ENCODE measurements at places on chromosomes 11 and 22. TPM values are rescaled to one million over a fixed set of nuclear protein-coding genes. Genes with fewer than 3 reads are reported as not detected.

DNA sequence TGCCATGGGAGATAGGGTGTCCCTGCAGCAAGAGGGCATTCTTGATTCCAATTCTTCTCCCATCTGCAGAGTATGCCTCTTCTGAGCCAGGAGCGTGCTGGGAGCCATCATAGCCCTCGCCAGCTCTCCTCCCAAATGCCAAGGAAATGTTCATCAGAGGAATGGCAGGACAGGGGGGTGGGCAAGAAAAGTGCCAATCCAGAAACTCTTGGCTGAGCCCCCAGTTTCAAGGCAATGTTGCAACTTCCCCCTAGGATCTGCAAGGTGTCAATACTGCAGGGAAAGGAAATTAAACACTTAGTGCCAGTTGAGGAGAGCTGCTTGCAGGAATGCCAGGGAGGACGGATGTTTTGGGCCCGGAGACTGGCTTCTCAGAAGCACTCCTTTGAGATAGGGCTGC, 94.8 kb upstream of the PRDM11 start:
- H3K27ac ChIP-seq = no peak overlapping the region
- no peaks in the 10 kb centered on the region for H3K27me3 ChIP-seq
- DNase-seq = no peak
- H3K4me1 ChIP-seq = no peaks in the 10 kb centered on the region
- no peaks in the 10 kb centered on the region for H3K36me3 ChIP-seq
- H3K4me3 ChIP-seq = no peak overlapping the region

DNA sequence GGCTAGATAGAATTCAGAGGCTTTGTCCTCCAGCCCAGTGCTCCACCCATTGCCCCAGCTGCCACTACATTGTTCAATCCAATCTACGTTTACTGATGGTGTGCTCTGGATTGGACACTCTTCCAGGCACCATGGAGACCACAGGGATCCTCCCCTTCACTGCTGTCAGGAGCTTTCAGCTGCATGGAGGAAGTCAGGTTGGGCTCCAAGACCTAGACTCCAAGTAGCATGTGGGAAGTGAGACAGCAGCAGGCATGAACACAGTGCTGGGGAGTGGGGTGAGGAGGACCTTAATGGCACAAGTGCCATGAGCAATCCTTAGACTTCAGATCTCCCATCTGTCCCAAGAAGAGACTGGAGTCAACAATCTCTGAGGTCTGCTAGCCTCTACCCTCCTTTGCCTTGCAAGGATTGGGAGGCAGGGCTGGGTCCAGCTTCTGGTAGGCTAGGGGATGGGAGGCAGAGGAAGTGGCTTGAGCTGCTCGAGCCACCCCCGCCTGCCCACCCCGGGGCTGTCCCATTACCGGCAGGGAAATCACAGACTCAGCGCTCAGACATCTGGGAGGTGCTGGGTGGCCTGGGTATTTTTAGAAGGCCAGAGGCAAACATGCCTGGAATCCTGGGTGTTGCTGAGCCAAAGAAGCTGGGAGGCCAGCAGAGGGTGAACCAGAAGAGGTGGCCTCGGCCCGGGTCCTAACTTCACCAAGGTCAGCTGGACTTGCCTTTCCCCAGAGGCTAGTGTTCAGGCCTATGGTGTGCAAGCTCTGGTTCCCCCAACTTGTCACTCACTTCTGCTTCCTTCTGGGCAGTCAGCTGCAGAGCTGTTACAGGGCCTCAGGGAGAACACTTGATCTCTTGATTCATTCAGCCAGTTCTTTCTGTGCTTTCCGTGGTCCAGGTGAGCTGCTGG, 15.2 kb upstream of the FCHSD2 start:
- no peaks in the 10 kb centered on the region for H3K36me3 ChIP-seq
- no peaks in the 10 kb centered on the region for H3K4me1 ChIP-seq

DNA sequence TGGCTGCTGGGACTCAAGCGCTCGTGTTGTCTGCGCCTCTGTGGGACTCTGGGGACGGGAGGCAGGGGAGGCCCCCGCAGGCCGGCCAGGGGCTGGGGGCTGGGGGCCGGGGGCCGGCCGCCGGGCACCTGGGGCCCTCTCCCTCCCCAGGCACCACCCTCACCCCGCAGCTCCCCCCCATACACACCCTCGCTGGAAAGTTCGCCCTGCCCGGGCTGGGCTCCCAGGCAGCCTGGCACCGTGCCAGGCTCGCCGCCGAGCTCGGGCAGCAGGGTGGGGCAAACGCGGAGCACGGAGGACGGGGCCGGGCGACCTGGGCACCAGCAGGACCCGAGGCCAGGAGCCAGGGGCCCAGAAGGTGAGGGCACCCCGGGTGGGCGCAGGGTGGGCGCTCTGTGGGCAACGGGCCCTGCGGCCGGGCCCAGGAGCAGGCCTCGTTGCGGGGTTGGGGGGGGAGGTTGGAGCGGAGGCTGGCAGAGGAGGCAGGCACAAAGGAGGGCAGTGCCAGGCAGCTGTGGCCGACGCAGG, 76.7 kb upstream of the WNT7B start:
- H3K4me3 ChIP-seq = peak overlapping the region; percentile 48
- H3K27ac ChIP-seq = peak overlapping the region; percentile 89
- H3K4me1 ChIP-seq = peaks cover 52% of the 10 kb centered on the region
- no peak for DNase-seq
- no peaks in the 10 kb centered on the region for H3K27me3 ChIP-seq

- H3K36me3 ChIP-seq = no peaks in the 10 kb centered on the region
- H3K27me3 ChIP-seq = no peaks in the 10 kb centered on the region
- no peak overlapping the region for H3K4me3 ChIP-seq
Measured at GRCh38 chr11:10407055-10407454, 48.0 kb upstream of the AMPD3 start.

GRCh38 chr11:77046060-77046501, 11.9 kb downstream of the B3GNT6 start:
- H3K4me1 ChIP-seq = peaks cover 7% of the 10 kb centered on the region
- no peaks in the 10 kb centered on the region for H3K36me3 ChIP-seq
- no peak for DNase-seq
- no peak overlapping the region for H3K27ac ChIP-seq
- peak overlapping the region; percentile 8 for H3K4me3 ChIP-seq

- no peaks in the 10 kb centered on the region for H3K36me3 ChIP-seq
- no peaks in the 10 kb centered on the region for H3K4me1 ChIP-seq
- no peak overlapping the region for H3K4me3 ChIP-seq
- H3K27me3 ChIP-seq = no peaks in the 10 kb centered on the region
Measured at GRCh38 chr11:77175869-77176539, 48.0 kb downstream of the MYO7A start.

- no peaks in the 10 kb centered on the region for H3K4me1 ChIP-seq
- no peak overlapping the region for H3K4me3 ChIP-seq
- H3K27me3 ChIP-seq = no peaks in the 10 kb centered on the region
- H3K36me3 ChIP-seq = no peaks in the 10 kb centered on the region
- H3K27ac ChIP-seq = no peak overlapping the region
Measured at GRCh38 chr22:25127318-25127717, 72.3 kb upstream of the CRYBB3 start.

DNA sequence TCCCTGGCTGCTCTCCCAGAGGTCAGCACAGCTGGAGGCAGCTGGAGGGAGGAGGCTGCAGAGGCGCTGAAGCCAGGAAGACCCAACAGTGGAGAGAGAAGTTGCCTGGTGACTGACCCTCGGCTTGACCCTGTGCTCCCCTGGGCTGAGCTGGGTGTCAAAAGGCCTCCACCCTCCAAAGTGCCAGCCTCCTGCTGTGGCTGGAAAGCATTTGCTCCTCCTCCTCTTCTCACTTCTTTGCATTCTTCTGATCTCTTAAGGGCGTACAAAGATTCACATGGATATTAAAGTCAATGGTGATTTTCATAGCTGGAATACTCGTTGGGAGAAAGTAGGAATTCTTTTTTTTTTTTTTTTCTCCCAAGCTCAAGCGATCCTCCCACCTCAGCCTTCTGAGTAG, 91.7 kb downstream of the MED15 start:
- no peaks in the 10 kb centered on the region for H3K27me3 ChIP-seq
- no peak for DNase-seq
- no peaks in the 10 kb centered on the region for H3K36me3 ChIP-seq
- no peak overlapping the region for H3K27ac ChIP-seq
- H3K4me1 ChIP-seq = no peaks in the 10 kb centered on the region

DNA sequence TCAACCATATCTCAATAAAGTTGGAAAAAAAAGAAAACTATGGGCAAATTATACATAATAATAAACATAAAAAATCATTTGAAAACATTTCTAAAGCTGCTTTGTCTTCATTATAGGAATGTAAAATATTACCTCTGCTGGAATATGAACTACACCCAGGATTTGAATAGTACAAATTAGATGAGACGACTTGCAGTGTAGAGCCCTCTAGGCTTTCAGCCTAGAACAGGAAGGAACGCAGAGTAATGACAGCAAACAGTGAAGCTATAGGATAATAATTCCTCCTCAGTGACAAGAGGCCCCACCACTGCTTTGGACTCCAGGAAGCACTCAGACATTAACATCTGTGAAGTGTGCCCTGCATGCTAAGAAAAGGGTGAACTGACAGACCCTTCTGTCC, 7.7 kb downstream of the OR2AG1 start:
- no peaks in the 10 kb centered on the region for H3K4me1 ChIP-seq
- H3K36me3 ChIP-seq = no peaks in the 10 kb centered on the region
- no peak overlapping the region for H3K27ac ChIP-seq
- DNase-seq = no peak

DNA sequence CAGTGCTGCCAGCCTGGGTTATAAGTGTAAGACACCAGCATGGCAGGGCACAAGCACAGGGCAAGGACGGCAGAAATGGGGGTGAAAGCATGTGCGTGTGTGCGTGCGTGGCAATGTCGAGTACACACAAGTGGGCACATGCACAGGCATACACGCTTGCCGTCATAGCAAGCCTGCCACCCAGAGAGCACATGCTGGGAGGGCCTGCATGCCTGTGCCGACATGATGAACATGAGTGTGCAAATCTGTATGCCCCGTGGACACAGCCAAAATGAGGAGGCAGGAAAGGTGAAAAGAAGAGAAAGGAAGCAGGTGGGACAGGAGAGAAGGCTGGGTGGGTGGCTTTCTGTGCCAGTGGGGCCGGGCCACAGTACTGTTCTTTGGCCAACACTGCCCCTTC, 62.9 kb downstream of the NECTIN1 start:
- H3K36me3 ChIP-seq = no peaks in the 10 kb centered on the region
- no peak overlapping the region for H3K4me3 ChIP-seq
- no peaks in the 10 kb centered on the region for H3K27me3 ChIP-seq
- DNase-seq = no peak

DNA sequence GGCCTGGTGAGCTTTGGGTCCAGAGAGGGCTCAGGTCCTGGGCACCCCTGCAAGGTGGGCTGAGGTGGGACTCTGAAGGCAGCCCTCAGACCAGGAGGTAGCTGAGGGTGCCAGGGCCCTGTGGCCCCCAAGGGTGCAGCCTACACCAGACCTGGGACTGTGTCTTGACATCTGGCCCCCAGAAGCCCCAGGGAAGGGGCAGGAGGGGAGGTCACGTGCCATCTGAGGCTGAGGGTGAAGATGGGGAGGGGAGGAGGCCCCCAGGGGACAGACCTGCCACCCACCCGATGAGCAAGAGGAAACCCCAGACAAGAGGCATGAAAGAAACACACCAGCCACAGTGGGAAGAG, 520.2 kb downstream of the BRD1 start:
- H3K27me3 ChIP-seq = no peaks in the 10 kb centered on the region
- no peaks in the 10 kb centered on the region for H3K4me1 ChIP-seq
- no peak overlapping the region for H3K27ac ChIP-seq
- no peaks in the 10 kb centered on the region for H3K36me3 ChIP-seq

GRCh38 chr11:16026849-16027248, 329.5 kb downstream of the SOX6 start:
- no peak for DNase-seq
- H3K36me3 ChIP-seq = no peaks in the 10 kb centered on the region
- no peaks in the 10 kb centered on the region for H3K4me1 ChIP-seq
- H3K27me3 ChIP-seq = no peaks in the 10 kb centered on the region
- no peak overlapping the region for H3K27ac ChIP-seq
- H3K4me3 ChIP-seq = no peak overlapping the region

- no peak for DNase-seq
- H3K27ac ChIP-seq = peak within 1 kb of the TSS; percentile 88
- no peaks in the 10 kb centered on the region for H3K27me3 ChIP-seq
- no peaks in the 10 kb centered on the region for H3K36me3 ChIP-seq
- peaks cover 25% of the 10 kb centered on the region for H3K4me1 ChIP-seq
Measured at GRCh38 chr11:67504950-67505581, at the start of gene PITPNM1. Gene PITPNM1 (minus strand): TSS chr11:67505363. CDS start chr11:67504180, 1,183 bp downstream.

- no peaks in the 10 kb centered on the region for H3K27me3 ChIP-seq
- DNase-seq = no peak
- H3K4me1 ChIP-seq = peaks cover 46% of the 10 kb centered on the region
- peaks cover 5% of the 10 kb centered on the region for H3K36me3 ChIP-seq
- no peak overlapping the region for H3K4me3 ChIP-seq
- H3K27ac ChIP-seq = peak overlapping the region; percentile 82
Measured at GRCh38 chr11:47466201-47466600, 17.3 kb upstream of the RAPSN start.

GRCh38 chr11:66543263-66544107, 2.4 kb downstream of the ZDHHC24 start:
- no peak for DNase-seq
- H3K4me1 ChIP-seq = peaks cover 9% of the 10 kb centered on the region
- H3K27me3 ChIP-seq = no peaks in the 10 kb centered on the region

DNA sequence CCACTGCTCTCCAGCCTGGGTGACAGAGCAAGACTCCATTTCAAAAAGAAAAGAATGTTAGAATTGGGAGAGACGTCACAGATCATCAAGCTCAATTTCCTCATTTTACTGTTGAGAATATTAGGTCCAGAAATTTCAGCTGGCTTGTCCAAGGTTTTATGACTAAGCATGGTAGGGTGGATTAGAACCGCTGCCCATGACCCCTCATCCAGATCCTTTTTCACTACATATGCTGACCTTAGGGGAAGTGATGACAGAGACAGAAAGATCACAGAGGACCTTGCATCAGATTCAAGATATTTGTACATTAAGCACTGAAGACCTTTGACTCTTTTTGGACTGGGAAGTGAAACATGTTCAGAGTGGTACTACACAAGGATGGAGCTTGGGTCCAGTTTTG, 134.5 kb downstream of the ADAMTS15 start:
- peak overlapping the region; percentile 20 for H3K27ac ChIP-seq
- H3K4me1 ChIP-seq = no peaks in the 10 kb centered on the region
- DNase-seq = no peak
- no peaks in the 10 kb centered on the region for H3K27me3 ChIP-seq

DNA sequence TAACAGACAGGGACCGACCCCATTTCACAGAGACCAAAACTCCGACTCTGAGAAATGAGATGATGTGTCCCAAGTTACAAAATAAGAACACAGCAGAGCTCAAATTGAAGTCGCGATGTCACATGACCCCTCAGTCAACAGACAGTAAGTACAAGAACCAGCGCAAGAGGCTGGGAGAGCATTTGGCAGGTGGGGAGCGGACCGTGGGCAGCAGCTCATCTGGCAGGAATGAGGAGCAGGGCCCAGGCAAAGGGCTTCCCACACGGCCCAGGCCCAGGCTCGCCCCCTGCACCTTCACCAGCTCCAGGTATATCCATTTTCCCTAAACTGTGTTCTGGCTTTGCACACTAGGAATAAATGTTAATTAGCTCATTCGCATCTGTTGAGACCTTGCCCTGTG, 34.3 kb downstream of the SCUBE1 start:
- H3K27ac ChIP-seq = no peak overlapping the region
- H3K36me3 ChIP-seq = no peaks in the 10 kb centered on the region
- DNase-seq = no peak
- H3K4me1 ChIP-seq = no peaks in the 10 kb centered on the region

The SMTNL1 gene
- total RNA-seq = not detected

The TEX54 gene
- total RNA-seq = not detected

The IGLL1 gene
- total RNA-seq = not detected

The NCR3LG1 gene
- total RNA-seq = 8.6 TPM

The SRPRA gene
- total RNA-seq = 149 TPM

The MOGAT2 gene
- 0.08 TPM for total RNA-seq

The PITPNM1 gene
- 70.4 TPM for total RNA-seq

The SHANK2 gene
- total RNA-seq = 1.7 TPM

The DYNC2H1 gene
- total RNA-seq = 12.4 TPM

The ZNRD2 gene
- total RNA-seq = 61.2 TPM

The OR51B5 gene
- total RNA-seq = not detected

The MMP1 gene
- total RNA-seq = 0.15 TPM

The UBQLNL gene
- total RNA-seq = 0.72 TPM

The DMC1 gene
- 3.2 TPM for total RNA-seq

The FJX1 gene
- 31.1 TPM for total RNA-seq

The OR2AG1 gene
- not detected for total RNA-seq

Measured in Panc1 (cell line).